Non-pigmented ciliary epithelial cell (primary cell): ENCODE measurements at places on chromosomes 1 and 21.

GRCh38 chr1:28755701-28756100 lies 19.0 kb downstream of the YTHDF2 start:
- no peak for DNase-seq

DNA sequence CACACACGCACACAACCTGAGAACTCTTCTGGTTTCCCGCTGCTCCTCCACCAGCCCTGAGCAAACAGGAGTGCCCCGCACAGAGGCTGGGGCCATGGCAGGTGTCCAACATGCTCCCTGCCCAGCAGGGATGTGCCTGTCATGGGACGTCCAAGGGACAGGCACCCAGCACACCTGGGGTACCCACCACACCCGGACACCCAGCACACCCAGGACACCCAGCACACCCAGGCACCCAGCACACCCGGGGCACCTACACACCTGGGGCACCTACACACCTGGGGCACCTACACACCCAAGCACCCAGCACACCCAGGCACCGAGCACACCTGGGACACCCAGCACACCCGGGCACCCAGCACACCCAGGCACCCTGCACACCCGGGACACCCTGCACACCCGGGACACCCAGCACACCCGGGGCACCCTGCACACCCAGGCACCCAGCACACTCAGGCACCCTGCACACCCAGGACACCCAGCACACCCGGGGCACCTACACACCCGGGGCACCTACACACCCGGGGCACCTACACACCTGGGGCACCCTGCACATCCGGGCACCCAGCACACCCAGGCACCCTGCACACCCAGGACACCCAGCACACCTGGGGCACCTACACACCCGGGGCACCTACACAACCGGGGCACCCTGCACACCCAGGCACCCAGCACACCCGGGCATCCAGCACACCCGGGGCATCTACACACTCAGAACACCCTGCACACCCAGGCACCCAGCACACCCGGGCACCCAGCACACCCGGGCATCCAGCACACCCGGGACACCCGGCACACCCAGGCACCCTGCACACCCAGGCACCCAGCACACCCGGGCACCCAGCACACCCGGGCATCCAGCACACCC lies 37.9 kb downstream of the UBE2G2 start:
- no peak for DNase-seq

- no peak for DNase-seq
Observed at GRCh38 chr21:35020436-35020835, 28.7 kb downstream of the RUNX1 start.

GRCh38 chr1:83418558-83418957 lies 580.4 kb downstream of the TTLL7 start:
- DNase-seq: no peak

- no peak for DNase-seq
Observed at GRCh38 chr1:158095737-158096335, 84.9 kb upstream of the CD1D start.

DNA sequence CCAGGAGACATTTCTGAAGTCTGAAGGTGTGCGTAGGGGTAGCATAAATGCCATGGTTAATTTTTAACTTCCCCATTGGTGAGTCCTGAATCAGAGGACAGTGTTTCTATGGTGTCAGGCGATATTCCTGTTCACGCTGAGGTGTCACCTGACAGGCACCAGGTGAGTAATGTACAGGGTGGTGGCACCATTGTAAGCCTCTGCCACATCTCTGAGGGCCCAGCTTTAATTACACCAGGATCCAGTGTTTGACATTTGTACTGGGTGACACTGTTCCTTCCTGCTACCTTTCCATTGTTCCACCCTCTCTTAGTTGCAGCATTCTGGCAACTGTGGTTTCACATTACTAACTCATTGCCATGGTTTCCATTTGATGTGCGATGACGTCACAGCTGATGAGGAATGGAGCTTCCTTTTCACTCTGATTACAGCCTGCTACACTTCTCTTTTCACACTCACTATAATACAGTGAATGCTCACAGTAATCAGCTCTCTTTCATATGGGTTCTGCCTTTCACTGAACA lies 40.6 kb upstream of the MARK1 start:
- peak; percentile 10 for DNase-seq

- DNase-seq: no peak
Observed at GRCh38 chr1:187306710-187307415, 478.1 kb downstream of the PLA2G4A start.

- peak; percentile 32 for DNase-seq
Observed at GRCh38 chr1:236854605-236854983, 59.5 kb downstream of the MTR start.

DNA sequence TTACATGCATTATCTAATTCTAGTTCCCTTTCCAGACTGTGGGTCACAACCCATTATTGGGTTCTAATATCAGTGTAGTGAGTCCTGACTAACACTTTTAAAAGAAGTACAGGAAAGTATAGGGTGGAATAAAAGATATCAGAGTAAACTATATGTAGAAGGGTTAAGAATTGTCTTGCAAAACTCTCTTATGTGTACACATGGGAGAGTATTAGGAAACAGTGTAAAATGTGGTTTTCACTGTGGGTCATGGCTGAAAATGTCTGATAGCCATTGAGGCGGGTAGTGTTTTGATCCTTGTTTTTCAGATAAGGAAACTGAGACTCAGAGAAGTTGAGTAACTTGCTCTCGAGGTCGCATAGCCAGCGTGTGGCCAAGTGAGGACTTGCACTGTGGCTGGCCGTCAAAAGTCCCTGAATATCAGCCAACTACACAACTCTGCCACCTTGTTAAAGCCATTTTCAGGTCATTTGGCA lies 18.5 kb upstream of the MTARC1 start:
- DNase-seq: no peak

DNA sequence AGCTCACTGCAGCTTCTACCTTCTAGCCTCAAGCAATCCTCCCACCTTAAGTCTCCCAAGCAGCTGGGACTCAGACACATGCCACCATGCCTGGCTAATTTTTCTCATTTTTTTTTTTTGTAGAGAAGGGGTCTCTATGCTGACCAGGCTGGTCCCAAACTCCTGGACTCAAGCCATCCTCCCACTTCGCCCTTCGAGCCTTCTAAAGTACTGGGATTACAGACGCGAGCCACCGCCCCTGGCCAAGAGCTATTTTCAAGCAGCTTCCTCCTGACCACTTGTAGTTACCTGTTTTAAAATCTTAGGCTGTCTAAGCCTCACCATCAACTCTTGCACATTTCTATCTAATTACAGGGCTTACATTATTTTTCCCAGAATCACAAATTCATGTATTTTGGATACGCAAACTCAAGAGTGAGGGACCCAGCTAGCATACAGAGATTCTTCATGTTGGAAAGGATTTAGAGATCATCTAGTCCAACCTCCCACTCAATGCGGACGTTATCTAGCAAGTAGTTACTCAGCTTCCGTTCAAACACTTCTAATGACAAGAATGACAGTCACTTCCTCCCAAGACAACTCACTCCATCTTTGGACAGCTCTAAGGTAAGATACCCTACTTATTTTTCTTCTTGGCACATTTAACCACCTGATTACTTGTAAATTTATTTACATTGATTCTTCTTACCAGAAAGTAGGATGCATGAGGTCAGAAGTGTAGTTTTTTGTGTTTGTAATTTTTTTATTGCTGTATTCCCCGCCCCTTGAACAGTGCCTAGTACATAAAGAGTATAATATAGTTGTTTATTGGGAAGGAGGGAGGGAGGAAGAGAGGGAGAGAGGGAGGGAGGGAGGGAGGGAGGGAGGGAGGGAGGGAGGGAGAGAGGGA lies 65.4 kb downstream of the LUZP1 start:
- no peak for DNase-seq

GRCh38 chr1:241658081-241658793 lies 6.2 kb downstream of the WDR64 start:
- no peak for DNase-seq

- no peak for DNase-seq
Observed at GRCh38 chr1:97783751-97784150, 137.1 kb downstream of the DPYD start.

DNA sequence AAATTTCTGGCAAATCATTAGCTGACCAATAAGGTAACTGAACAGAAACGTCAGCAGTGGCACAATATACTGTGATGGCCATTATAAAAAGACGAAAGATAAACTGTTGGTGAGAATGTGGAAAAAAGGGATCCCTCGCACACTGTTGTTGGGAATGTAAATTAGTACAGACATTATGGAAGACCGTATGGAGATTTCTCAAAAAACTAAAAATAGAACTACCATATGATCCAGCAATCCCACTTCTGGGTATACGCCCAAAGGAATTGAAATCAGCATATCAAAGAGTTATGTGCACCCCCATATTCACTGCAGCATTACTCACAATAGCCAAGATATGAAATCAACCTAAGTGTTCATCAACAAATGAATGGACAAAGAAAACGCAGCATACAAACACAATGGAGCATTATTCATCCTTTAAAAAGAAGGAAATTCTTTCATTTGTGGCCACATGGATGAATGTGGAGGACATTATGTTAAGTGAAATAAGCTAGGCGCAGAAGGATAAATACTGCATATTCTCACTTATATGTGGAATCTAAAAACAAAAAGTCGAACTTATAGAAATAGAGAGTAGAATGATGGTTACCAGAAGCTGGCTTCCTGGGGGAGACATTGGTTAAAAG lies 257.7 kb downstream of the RHOU start:
- DNase-seq: no peak

GRCh38 chr1:33442141-33442540 lies 11.2 kb upstream of the PHC2 start:
- DNase-seq: no peak

DNA sequence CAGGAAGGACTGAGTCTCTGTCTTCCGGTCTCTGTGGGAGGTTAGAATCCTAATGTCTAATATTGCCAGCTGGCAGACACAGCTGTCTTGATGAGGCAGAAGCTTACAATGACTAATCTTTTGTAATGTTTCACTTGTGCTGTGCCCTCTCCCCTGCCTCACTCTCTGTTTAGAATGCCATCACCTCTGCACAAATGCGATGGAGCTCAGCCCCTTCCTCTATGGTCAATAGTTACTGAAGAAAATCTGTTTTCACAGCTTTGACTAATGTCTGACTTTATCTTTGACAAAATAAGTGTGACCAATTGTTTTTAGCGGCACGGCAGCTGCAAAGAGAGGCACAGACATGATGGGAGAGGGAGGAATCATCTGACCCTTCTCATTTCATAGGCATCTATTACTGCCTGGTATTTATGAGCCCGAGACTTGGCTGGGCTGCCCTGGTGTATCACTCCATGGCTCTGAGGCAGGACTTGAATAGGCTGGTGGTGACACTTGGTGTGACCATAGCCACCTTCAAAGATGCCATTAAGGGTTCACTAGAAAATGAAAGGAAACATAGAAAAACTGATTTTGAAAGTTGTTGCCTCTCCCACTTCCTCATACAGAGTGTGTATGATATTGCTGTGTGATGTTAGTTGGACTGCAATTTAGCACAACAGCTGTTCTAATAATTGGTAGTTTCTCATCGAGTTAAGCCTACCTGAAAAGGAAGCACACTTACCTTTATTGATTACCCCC lies 163.2 kb upstream of the NBPF11 start:
- no peak for DNase-seq

DNA sequence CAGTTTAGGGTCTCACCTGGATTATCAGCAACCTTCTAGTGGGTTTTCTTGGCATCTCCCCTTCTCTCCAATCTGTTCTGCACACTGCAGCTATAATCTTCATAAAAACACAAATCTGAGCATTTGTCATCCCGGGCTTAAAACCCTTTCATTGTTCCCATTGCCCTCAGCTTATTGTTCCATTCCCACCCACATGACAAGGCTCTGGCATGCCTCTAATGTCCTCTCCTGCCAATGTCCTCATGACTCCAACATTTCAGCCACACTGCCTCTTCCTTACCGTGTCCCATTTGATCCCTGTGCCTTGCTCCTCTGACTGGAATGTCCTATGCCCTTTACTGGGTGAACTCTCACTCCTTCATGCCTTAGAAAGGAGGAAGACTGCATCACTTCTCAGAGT lies 7.5 kb upstream of the DPH2 start:
- DNase-seq: no peak

- peak; percentile 49 for DNase-seq
Observed at GRCh38 chr1:21072721-21073120, 104.0 kb downstream of the EIF4G3 start.

- no peak for DNase-seq
Observed at GRCh38 chr1:239879321-239880170, 212.1 kb upstream of the FMN2 start.
